Activated CD8-positive, alpha-beta memory T cell treated with anti-CD3 and anti-CD28 coated beads for 4 hours (primary cell): ENCODE measurements at places on chromosomes 3 and 15.

DNA sequence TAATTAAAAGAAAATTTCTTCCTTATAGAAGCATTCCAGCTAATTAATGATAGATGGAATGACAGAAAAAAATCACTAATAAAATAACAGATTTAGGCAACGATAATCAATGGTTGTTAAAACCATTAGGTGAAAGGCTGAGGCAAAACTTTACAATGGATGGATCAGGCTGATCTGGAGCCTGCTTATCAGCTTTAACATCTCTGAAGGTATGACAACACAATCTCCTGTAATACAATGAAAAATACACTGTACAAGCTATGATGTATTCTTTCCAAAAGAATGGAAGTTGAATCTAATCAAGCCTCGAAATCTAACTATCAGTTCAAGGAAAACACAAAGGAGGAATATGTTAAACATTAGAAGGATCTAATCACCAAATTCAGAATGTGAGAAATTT, 39.3 kb downstream of the EMC4 start:
- DNase-seq: no peak

DNA sequence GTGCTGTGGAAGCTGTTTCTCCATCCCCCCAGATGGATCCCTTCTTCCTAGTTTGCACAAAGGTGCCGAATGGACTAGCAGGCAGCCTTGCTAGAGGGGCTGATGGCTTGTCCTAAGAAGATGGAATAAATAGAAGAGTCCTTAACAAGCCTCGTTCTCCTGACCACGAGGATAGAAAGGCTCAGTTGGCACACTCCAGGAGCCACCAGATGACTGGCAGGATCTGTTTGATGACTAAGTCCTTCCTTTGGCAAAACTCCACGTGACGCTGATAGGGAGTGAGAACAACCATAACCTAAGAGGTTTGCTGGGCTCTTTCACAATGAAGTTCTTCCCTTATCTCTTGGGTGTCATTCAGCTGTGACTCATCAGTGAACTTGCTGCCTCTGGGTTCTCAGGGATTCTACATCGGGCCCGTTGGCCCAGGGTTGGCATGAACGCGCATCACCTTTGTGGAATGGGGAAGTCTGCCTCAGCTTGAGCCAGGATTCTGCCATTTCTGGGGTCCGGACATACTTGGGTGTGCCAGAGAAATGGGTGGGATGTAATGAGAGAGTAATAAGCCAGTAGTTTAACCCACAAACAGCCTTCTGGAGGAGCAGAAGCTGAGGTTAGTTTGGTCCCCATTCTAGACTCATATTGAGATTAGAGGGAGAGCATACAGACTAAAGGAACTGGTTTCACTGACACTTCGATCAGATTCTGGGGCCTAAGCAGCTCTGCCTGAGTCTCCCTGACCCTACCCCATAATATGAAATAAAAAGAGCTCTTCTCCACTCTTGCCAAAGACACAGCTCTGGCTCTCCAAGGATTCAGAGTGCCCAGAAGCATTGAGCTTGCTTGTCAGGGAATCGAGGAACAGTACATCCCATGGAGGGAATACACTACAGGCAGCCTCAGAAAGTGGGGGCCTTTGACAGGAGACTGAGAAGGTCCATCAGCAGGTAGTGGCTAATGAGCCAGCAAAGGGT, 2.0 kb upstream of the MELTF start:
- no peak for DNase-seq

- no peak for DNase-seq
Measured at GRCh38 chr15:88022716-88023115, 233.8 kb downstream of the NTRK3 start.

DNA sequence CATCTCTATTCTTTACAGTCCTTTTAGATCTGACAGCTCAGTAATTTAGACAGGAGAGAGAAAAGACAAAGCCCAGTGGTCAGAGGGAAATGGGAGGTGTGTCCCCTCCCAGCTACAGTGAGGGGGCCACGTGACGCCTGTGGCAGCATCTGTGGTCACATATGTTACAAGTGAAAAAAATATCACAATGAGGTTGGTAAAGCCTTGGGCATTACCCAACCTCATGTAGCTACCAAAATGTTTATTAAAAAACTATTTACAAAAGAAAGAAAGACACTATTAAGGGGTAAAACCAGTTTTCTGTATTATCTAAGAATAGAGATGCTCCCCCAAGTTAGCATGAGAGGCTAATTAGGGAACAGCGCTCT, 42.9 kb upstream of the PLCL2 start:
- DNase-seq: no peak

- DNase-seq: no peak
Measured at GRCh38 chr3:182637350-182638110, 155.8 kb upstream of the ATP11B start.

DNA sequence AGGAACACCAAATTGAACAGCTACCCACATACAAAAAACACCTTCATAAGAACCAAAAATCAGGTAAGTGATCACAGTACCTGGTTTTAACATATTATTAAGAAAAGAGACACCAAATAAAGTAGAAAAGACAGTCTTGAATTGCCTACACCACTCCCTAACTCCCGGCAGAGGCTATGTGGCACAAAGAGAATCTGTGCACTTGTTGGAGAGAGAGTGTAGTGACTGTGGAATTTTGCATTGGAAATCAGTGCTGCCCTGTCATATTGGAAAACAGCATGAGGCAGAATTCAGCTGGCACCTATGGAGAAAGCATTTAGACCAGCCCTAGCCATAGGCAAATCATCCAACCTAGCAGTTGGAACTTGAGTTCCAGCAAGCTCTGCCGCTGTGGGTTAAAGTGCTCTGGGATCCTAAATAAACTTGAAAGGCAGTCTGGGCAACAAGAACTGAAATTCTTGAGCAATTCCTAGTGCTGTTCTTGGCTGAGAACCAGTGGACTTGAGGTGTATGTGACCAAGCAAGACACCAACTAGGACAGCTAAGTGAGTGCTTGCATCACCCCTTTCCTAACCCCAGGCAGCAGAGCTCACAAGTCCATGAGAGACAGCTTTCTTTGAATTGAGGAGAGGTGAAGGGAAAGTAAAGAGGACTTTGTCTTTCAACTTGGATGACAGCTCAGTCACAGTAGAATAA, 969.6 kb upstream of the ALCAM start:
- DNase-seq: no peak

GRCh38 chr15:58179741-58180381, 41.7 kb downstream of the AQP9 start:
- DNase-seq: no peak

DNA sequence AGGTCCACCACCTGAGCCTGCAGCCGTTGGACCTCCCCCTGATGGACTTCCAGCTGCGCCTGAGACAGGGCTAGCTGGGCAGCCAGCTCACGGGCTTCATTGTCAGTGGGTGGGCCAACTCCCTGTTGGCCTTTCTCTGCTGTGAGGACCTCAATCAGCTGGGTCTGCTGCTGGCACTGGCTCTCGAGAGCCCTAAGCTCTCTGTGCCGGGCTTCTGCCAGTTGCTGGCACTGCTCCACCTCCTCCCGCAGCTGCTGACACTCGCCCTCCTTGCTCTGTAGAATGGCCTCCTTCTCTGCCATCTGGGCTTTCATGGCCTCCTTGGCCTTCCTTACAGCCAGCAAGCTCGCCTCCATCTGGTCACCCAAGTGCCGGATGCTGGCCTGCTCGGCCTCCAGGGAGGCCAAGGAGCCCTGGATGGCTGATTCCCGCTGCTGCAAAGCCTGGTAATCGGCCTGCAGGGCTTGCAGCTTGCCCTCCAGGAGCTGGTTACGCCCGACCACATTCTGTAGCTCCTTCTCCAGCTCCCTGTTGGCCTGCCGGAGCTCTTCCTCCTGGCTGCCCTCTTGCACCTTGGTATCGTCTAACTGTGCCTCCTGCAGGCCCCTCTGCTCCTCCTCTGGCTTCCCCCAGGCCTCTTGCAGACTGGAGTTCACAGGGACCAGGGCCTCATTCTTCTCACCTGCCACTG, 23.8 kb downstream of the CXCR6 start:
- no peak for DNase-seq

- DNase-seq: no peak
Measured at GRCh38 chr15:58247855-58248842, 110.0 kb downstream of the AQP9 start.

- DNase-seq: no peak
Measured at GRCh38 chr3:188026191-188026968, 127.6 kb upstream of the LPP start.

DNA sequence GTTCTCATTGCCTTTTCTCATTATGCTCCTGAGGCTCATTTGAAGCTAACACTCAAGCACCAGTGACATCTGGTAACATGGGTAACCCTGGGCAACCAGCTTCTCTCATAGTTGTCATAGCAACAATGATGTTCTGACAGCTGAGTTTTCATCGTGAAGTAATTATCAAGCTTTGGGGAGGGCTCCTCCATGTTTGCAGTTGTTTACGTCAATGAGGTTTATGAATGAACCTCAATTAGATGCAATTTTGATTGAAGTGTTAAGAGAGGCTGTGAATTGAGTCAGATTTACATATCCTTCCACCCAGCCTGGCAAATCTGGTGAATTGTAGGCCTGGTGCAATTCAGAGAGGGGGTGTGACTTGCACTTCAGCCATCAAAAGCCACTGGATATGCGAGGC, 119.3 kb upstream of the CHD2 start:
- no peak for DNase-seq
